ENCODE measurements at places on chromosomes 7 and 10. TPM values are rescaled to one million over a fixed set of nuclear protein-coding genes. Genes with fewer than 3 reads are reported as not detected.
A peak's percentile ranks its signal among the peaks of the same experiment; 100 is the strongest.

GRCh38 chr7:13414181-13414580, 575.3 kb downstream of the ETV1 start:
- H3K4me3 ChIP-seq, result peak overlapping the region; percentile 5
- H3K27ac ChIP-seq, result no peak overlapping the region
- H3K27me3 ChIP-seq, result no peaks in the 10 kb centered on the region
- H3K4me1 ChIP-seq, result peaks cover 21% of the 10 kb centered on the region
- DNase-seq, result no peak

DNA sequence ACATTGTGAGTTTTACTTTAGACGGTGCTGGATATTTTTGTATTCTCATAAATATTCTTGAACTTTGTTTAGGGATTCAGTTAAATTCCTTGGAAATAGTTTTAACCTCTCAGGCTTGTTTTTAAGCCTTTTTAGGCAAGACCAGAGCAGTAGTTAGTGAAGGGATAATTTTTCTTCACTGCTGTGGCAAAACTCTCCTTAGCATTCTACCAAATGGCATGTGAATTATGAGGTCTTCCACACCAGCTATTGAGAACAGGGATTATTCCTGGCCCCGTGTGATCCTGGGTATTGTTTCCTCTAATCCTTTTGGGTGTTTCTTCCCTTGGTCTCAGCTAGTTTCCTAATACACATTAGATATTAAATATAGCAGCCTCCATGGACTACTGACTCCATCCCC, 46.2 kb downstream of the CCDC71L start:
- H3K4me3 ChIP-seq, result no peak overlapping the region
- H3K4me1 ChIP-seq, result no peaks in the 10 kb centered on the region
- no peaks in the 10 kb centered on the region for H3K27me3 ChIP-seq
- H3K27ac ChIP-seq, result no peak overlapping the region
- no peak for DNase-seq

The ARHGAP21 gene
- total RNA-seq, result 54.5 TPM

GRCh38 chr7:87369216-87369615, 23.8 kb downstream of the CROT start:
- H3K27me3 ChIP-seq, result no peaks in the 10 kb centered on the region
- no peak for DNase-seq
- no peaks in the 10 kb centered on the region for H3K4me1 ChIP-seq
- no peaks in the 10 kb centered on the region for H3K36me3 ChIP-seq
- H3K27ac ChIP-seq, result no peak overlapping the region

- no peak overlapping the region for H3K27ac ChIP-seq
- H3K27me3 ChIP-seq, result peaks cover 31% of the 10 kb centered on the region
- no peaks in the 10 kb centered on the region for H3K4me1 ChIP-seq
- H3K4me3 ChIP-seq, result no peak overlapping the region
- DNase-seq, result no peak
- H3K36me3 ChIP-seq, result no peaks in the 10 kb centered on the region
These were observed 811 bp downstream of the SLIT1 start for GRCh38 chr10:97184971-97185325.

Measured in gastrocnemius medialis (tissue), 4 donors.